ENCODE measurements at places on chromosomes 3 and 15. TPM values are rescaled to one million over a fixed set of nuclear protein-coding genes. Genes with fewer than 3 reads are reported as not detected.

GRCh38 chr3:52895418-52895817, 1.9 kb downstream of the STIMATE start:
- no peak for DNase-seq

- DNase-seq, result no peak
Measured at GRCh38 chr3:185172086-185173049, 19.5 kb upstream of the C3orf70 start.

DNA sequence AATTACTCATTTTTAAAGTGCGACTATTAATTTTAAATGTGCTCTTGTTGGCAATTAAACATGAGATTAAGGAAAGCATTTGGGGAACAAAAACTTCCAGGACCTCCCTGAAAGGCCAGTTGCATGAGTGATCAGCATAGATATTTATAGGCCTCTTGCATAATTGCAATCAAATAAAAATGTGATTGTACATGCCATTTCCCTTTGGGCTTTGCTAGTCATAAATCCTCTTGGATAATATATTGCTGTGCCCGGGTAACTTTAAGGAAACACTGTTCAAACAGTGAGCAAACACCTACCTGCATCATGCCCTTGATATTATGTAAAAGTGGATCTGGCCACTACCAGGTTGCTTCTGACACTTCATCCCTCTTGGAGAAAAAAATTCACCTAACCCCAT, 239.1 kb downstream of the MCTP2 start:
- DNase-seq, result no peak

DNA sequence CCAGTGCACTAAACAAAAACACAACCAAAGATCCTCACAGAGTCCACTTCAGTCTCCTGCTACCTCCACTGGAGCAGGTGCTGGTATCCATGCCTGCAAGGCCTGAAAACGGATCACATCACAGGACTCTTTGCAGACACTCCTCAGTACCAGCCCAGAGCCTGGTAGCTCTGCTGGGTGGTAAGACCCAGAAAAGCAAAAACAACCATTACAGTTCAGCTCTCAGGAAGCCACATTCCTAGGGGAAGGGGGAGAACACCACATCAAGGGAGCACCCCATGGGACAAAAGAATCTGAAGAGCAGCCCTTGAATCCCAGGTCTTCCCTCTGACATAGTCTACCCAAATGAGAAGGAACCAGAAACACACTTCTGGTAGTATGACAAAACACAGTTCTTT, 52.5 kb upstream of the PFN2 start:
- no peak for DNase-seq

- DNase-seq, result no peak
Measured at GRCh38 chr15:67172172-67172571, 82.3 kb downstream of the AAGAB start.

DNA sequence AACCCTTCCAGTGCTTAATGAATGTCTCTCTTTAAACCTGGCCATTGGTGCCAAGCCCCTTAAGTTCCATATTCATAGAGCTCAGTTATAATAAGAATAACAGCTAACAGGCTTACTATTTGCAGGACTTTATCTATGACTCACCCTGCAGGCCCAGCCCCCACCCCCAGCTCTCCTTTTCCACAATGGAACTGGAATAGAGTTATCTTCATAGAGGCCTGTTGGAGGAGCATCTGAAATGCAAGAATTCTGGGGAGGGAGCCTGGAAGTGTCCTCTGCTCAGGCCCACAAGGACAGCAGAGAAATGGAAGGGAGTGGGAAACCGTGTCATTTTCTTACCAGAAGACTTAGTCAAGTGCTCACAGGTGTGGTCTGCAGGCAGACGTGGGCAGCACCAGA, 52.8 kb downstream of the SEMA5B start:
- no peak for DNase-seq

- DNase-seq, result no peak
Measured at GRCh38 chr3:39762537-39763070, 46.8 kb upstream of the MYRIP start.

GRCh38 chr15:83114856-83115255, 7.4 kb downstream of the TM6SF1 start:
- no peak for DNase-seq

DNA sequence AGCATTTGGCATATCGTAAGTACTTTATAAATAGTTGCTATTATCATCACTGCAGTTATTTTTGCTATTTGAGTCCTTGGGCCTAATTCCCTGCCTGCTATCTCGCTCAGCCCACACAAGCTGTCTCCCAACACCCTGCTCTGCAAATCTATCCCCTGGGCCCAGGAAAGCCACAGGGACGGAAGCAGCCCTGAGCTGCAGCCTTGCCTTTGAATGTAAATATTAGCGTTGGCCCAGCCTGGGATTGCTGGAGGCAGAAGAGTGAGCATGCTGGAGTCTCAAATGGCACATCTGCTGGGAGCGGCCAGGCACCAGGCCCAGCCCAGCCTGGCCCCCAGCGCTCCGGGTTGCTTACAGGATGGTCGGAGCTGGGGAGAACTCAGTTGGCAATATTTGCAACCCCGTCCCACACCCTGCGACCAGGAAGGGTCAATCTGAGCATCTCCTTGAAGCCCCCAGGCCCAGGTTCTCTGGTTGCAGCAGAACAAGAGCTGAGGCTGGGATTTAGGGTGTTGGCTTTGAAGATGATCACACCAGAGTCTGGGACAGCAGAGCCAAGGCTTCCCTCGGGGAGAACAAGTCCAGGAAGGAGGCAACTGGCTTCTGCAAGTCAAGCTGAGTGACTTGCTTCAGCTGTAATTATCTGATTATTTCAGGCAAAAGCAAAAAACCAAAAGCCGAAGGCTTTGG, 529.6 kb downstream of the SHQ1 start:
- DNase-seq, result no peak

DNA sequence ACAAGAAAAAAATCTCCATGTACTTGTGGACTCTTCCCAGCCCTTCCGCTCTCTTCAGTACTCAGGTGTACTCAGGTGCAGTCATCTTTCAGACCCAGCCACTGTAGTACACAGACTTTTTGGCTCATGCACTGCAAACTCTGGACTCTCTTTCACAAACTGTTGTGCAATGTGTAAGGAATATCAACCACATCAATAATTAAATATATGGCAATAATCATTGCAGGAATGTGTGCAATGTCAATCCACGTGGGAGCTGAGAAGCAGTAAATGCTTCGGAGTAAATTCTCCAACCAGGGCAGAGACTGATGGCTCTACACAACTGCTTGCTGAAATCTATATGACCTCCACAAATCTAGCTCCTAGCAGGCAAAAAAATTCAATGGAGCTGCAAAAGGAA, 287.3 kb upstream of the COL8A1 start:
- no peak for DNase-seq

GRCh38 chr3:145903472-145904013, 257.4 kb downstream of the PLOD2 start:
- DNase-seq, result no peak

DNA sequence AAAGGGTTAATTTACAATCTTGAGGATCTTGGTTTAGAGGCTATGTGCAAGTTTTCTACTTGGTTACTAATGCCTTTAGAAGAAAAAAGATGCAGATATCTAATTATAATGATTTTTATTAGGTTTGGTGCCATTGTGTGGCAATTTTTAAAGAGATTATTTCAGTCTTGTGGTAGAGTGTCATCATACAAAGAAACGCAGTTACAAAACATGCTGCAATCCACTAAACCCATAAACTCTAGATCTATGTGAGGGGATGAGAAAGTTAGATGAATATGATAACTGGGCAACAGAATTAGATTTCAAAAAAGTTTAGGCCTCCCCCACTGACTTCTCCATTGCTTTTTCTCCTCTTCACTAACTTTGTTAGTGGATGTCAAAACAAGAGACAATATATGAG, 106.0 kb downstream of the ARPP21 start:
- no peak for DNase-seq

DNA sequence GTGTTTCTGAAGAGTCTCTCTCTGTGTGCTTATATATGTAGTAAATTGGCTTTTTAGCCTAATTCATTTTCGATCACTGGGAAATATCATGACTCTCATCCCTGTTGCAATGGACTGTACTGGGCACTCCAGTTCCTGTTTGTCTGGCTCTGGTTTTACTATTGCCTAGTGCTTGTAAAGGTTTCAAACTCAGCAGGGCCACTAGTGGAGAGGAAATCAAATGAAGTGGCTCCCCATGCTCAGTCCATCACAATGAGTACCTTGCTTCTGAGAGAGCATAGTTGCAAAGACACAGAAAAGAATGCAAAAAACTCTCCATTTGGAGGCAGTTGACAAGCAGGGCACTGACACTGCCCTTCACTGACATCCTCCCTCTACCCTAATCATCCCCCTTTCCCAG, 167.8 kb downstream of the TAFA4 start:
- DNase-seq, result no peak

- no peak for DNase-seq
Measured at GRCh38 chr15:87874896-87875711, 381.4 kb downstream of the NTRK3 start.

- no peak for DNase-seq
Measured at GRCh38 chr3:56878074-56878473, 76.3 kb upstream of the ARHGEF3 start.

- no peak for DNase-seq
Measured at GRCh38 chr3:52891615-52892081, 5.7 kb downstream of the STIMATE start.

GRCh38 chr3:55607844-55608243, 120.7 kb upstream of the WNT5A start:
- DNase-seq, result no peak

DNA sequence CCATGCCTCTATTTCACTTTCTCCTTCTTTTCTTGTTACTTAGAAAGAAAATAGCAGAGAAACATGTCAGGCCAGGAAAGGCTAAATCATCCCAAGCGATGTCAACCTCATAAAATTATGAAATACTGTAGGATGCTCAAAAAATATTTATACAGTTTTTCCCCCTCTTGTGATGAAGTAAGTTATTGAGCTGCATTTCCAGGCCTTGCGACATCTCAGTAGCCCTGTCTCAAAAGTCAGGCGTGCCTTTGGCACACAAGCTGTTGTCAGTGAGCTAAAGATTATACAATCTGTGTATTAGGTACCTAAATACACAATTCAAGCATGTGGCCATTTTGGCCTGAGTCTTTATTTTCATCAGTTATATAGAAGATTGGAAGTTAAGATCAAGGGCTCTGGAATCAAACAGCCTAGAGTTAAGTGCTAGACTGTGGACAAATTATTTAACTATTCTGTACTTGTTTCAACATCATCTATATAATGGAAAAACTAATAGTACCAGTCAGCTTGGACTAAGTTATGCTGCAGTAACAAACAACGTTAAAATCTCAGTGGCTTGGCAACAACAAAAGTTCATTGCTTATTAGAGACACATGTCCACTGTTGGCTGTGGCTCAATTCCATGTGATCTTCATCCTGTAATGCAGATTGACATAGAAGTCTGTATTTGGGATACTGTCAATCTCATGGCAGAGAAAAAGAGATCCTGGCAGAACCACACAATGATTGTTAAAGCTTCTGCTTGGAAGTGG, 406.4 kb upstream of the PROK2 start:
- DNase-seq, result no peak

GRCh38 chr3:37558580-37558979, 303.1 kb upstream of the CTDSPL start:
- no peak for DNase-seq

DNA sequence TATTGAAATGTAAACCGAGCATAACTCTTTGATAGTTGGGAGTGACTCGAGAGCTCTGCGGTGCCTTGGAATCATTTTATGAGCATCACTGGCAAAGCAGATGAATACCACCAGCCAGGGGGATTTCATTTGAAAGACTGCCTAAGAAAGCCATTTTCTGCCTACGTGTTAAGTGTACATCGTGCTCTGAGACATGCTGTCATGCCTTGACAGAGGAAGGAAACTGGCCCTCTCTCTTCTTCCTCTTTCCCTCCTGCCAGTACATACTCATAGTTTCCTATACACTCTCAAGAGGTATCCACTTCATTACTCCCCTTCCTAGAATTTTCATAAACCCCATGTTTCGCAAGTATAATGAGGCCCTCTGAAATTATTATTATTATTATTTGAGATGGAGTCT, 8.8 kb downstream of the BCL2A1 start:
- DNase-seq, result no peak

DNA sequence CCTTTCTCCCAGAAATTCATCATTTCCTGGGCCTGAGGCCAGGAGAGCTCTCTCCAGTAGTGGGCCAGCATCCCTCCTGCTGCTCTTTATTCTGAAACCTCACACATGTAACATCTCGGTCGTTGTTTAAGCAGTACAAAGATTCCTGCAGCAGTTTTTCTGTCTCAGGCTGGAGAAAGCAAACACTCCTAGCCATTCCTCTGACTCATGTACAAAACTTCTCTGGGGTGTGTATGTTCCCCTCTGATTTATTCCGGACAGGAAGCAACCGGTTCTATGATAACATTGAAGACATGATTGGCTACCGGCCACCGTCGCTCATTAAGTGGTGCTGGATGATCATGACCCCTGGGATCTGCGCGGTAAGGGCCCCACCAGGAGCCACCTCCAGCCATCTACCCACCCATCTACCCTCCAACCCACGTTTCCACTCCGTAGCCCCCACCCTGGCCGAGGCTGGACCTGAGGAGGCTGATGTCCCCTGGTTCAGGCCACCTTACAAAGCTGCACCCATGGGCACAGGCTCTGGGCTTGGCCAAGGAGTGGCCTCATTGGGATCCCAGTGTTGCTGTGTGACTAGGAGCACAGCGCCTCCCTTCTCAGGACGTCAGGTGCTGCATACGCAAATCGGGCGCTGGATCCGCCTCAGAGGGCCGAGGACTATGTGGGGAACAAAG, 58.6 kb upstream of the SLC6A1 start:
- DNase-seq, result no peak

GRCh38 chr15:74415966-74416916, 17.5 kb downstream of the SEMA7A start:
- DNase-seq, result no peak

DNA sequence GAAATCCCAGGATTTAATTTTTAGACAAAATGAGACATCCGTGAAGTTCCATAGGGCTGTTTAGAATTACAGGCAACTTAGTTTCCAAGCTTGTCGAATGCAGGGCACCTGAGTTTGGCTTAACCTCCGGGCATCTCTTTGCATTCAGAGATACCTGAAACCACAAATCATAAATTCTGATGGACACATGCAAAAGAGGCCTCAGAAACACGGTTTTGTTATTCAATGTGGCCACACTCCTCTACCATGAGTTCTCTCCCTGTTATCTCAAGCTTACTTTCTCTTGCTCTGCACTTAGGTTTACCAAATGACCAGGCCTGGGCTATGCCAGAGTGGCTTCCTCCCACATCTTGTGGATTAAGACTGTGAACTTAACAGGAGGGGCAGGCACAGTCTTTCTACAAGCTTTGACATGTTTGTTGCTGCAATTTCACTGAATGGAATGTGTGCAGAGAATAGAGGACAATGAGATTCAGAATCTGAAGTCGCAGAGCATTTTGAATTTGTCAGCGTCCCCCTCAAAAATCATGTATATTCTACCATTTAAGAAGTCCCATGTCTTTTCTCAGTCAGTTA, 137.7 kb downstream of the TPRG1 start:
- no peak for DNase-seq

GASK1A gene
- 3.2 TPM for total RNA-seq

PLCB2 gene
- total RNA-seq, result 6.1 TPM

EBLN2 gene
- total RNA-seq, result 1.1 TPM

OR5K1 gene
- not detected for total RNA-seq

CD80 gene
- not detected for total RNA-seq

C3orf33 gene
- total RNA-seq, result 0.67 TPM

GRAMD1C gene
- total RNA-seq, result 4.4 TPM

GBE1 gene
- total RNA-seq, result 37.2 TPM

SPTSSB gene
- 4.2 TPM for total RNA-seq

CCDC39 gene
- not detected for total RNA-seq

GOLGA6L7 gene
- total RNA-seq, result not detected

KBTBD8 gene
- 2.8 TPM for total RNA-seq

PLA1A gene
- total RNA-seq, result 1.5 TPM

SLC15A2 gene
- 1.9 TPM for total RNA-seq

PRTG gene
- total RNA-seq, result 0.04 TPM

GOLGA8N gene
- 6.5 TPM for total RNA-seq
